Ecto neural progenitor cell (in vitro differentiated cells): ENCODE measurements at places on chromosomes 3 and 15.

DNA sequence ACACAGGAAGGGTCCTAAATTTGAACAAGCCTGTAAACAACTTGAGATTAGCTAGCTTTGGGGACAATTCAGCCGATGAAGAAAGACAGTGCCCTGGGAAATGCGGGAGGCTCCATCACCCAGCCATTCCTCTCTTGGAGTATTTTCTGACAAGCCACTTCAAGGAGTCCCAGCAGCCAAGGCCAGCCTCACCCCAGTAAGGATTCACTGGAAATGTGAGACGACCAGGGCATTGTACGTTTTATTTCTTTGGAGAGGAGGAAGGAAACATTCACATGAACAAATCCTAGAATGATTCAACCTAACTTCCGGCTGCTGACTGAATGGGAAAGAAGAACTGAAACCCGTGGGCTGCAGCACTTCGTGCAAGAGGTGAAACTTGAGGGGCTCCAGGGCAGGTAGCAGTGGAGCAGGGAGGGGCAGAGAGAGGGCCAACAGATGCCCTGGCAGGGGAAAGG, 116.4 kb upstream of the ARHGEF3 start:
- DNase-seq, result no peak

GRCh38 chr15:29805043-29805707, 17.1 kb downstream of the TJP1 start:
- no peak for DNase-seq

DNA sequence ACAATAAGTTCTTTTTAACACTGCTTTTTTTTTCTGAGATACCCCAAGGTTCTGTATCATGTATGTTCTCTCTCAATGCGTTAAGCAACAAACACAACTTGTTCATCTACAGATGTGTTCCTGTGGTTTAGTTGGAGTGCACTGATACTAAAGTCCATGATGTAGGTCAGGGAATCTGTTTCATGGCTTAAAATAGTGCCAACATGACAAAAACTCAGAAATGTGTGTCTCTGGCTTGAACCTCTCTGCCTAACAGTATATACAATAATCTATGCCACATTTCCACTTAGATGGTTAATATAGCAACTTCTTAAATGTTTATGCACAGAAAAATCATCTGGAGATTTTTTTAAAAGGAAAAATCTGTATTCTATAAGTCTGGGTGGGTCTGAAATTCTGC, 51.1 kb downstream of the TM4SF18 start:
- no peak for DNase-seq

DNA sequence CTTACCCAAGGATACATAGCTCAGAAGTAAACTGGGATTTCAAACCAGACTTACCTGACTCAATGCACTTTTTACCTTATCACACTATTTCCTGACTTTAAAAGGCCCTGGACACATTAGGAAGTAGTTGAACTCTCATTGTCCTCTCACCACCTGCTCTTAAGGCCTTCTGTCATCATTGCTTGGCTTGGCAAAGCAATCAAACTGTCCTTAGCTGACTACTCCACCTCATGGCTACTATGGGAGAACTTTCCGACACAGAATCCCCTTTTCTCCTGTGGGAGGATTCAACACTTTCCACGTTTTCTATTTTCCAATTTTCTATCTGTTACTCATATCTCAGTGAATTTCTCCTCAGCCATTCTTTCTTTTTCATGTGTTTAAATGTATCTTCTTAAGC, 55.4 kb downstream of the ZNF148 start:
- no peak for DNase-seq

GRCh38 chr3:11624704-11625375, 18.9 kb downstream of the VGLL4 start:
- DNase-seq, result no peak

- DNase-seq, result no peak
Measured at GRCh38 chr15:83380059-83380458, 67.1 kb upstream of the SH3GL3 start.

- DNase-seq, result no peak
Measured at GRCh38 chr3:29679944-29680343, 399.1 kb downstream of the RBMS3 start.

- no peak for DNase-seq
Measured at GRCh38 chr3:120563356-120564022, 32.6 kb upstream of the NDUFB4 start.

DNA sequence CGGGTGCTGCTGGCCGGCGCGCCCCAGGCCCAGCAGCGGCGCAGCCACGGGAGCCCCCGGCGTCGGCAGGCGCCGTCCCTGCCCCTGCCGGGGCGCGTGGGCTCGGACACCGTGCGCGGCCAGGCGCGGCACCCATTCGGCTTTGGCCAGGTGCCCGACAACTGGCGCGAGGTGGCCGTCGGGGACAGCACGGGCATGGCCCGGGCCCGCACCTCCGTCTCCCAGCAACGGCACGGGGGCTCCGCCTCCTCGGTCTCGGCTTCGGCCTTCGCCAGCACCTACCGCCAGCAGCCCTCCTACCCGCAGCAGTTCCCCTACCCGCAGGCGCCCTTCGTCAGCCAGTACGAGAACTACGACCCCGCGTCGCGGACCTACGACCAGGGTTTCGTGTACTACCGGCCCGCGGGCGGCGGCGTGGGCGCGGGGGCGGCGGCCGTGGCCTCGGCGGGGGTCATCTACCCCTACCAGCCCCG, 777 bp downstream of the LOXL1 start:
- DNase-seq, result peak; percentile 79

DNA sequence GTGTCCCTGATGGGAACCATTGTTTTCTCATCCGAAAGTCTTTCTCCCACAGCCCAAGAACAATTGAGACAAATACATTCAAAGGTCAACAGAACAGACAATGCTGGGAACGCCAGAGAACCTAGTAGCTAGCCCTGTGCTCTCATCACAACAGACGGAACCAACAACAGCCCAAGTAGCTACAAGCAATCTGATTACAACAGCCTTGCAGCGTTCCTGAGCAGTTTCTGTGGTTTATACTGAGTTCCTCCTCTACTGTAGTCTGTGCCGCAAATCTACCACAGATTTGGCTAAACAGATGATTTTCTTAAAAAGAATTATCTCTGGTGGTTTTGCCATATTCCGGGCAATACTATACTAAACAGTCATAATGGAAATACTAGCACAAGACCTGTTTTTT, 435.6 kb downstream of the MECOM start:
- no peak for DNase-seq

DNA sequence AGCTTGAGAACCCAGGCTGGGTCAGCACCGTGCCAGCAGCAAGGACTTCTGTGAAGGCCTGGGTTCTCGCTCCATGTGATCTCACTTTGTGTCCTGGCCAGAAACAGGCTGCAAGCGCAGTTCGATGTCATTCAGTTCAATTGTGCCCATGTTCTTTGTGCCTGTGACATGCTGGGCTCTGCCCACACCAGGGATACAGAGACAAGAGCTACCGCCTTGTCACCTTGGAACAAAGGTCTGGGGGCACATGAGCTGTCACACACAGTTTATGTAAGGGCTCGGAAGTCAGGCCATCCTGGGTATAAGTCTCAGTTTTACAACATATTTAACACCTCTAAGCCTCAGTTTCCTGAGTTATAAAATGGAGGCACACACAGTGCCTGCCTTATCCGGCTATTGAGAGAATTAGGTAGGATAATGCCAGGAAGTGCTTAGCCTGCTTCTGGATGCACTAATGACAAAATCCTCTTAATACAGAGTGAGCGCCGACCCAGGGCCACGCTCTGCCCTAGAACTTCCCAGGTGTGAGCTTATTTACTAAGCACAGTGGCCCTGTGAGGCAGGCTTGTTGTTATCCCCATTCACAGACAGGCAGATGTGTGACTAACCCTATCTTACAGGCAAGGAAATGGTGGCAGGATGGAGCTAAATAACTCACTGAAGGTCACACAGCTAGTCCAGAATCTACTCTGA, 50.4 kb upstream of the LIMD1 start:
- DNase-seq, result no peak

GRCh38 chr3:30933478-30934207, 39.2 kb upstream of the GADL1 start:
- no peak for DNase-seq

DNA sequence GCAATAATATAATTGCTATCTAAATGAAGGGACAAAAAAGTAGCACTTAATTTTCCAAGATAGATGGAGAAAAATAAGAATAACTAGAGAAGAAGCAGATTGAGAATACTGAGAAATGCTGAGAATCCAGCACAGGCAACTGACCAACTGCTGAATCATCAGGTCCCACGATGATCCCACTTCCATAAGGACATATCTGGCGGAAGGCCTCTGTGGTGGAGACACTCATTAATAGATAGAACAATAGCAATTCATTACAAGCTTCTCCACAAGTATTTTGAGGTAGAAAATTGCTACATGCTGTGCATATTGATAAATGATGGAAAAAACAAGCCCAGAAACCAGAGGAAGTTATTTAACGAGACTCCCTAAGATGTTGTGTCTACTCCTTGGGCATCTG, 105.9 kb downstream of the DUT start:
- no peak for DNase-seq

GRCh38 chr15:40046721-40047414, 7.9 kb upstream of the SRP14 start:
- no peak for DNase-seq

GRCh38 chr3:144344925-144345548, 373.4 kb downstream of the DIPK2A start:
- DNase-seq, result no peak

DNA sequence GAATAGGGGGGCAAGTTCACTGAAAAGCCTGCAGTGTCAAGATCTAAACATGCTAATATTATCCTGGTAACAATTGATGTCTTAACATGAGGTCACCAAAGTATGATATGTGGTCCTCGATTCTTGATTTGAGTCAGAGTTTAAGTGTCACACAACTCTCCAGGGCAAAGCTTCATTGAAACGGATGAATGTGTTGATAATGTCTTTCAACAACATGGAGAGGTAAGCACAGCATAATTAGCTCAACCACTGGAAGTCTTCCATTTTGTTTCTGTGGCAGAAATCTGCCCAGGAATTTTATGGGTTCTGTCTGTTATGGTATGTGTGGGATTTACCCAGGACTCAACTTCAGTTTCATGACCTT, 591.5 kb downstream of the ZNF385D start:
- no peak for DNase-seq

DNA sequence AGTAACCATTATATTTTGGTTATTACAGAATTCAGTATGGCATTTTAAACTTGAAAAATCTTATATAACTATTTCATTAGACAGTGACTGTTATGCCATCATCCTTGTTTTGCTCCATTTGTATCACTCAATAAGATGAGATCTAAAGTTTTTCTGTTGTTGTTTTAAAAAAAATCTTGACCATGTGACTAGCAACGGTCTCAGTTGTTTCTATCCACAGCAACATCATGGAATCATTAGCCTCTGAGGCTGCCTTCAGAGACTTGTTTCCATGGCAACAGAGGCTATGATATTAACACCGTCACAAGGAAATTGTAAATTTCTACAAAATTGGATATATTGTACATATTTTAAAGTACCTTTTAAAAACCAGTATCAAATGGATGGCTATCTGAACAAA, 129.8 kb downstream of the DLG1 start:
- DNase-seq, result no peak

DNA sequence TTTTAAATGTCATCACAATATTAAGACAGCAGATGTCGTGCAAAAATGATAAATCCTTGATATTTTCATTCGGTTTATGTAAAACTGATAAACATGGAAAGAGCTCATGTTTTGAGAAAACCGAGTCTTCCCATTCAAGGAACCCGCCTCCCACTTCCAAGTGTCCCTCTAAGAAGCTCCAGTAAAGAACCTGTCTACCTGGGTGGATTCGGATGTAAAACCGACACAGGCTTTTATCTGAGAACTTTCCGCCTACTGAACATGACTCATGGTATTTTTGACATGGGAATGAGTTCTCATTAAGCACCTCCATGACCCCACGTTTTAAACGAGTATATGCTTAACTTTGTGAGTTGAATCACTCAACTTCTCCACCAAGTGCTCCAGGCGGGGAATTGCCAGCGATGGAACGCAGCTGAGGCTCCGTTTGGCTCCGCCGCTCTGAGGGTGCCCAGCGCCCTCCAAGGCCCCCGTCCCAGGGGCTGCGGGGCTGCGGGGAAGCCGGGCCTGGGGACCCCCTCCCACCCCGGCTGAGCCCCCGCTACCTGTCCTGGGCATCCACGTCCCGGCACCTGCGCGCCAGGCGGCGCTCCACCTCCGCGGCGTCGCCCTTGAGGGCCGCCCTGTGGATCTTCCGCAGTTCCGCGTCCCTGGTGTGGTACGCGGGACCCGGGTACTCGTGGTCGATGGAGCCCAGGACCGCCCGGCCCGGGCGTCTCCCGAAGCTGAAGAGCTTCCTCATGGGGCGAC, 119.9 kb downstream of the LMLN start:
- DNase-seq, result no peak

GRCh38 chr15:34514251-34514670, 69.2 kb downstream of the GOLGA8B start:
- DNase-seq, result peak; percentile 65

GRCh38 chr3:141231952-141232823, 563 bp downstream of the PXYLP1 start:
- no peak for DNase-seq

GRCh38 chr3:9130345-9131305, 118.8 kb downstream of the SRGAP3 start:
- DNase-seq, result no peak

DNA sequence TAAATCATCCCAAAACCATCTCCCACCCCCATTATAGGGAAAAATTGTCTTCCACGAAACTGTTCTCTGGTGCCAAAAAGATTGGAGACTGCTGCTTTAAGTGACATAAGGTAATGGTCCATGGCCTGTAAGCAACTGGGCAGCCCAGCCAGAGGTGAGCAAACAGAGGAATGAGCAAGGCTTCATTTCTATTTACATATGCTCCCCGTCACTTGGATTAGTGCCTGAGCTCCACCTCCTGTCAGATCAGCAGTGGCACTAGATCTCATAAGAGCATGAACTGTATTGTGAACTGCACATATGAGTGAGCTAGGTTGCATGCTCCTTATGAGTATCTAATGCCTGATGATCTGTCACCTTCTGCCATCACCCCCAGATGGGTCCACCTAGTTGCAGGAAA, 1159.8 kb upstream of the ALCAM start:
- DNase-seq, result no peak

DNA sequence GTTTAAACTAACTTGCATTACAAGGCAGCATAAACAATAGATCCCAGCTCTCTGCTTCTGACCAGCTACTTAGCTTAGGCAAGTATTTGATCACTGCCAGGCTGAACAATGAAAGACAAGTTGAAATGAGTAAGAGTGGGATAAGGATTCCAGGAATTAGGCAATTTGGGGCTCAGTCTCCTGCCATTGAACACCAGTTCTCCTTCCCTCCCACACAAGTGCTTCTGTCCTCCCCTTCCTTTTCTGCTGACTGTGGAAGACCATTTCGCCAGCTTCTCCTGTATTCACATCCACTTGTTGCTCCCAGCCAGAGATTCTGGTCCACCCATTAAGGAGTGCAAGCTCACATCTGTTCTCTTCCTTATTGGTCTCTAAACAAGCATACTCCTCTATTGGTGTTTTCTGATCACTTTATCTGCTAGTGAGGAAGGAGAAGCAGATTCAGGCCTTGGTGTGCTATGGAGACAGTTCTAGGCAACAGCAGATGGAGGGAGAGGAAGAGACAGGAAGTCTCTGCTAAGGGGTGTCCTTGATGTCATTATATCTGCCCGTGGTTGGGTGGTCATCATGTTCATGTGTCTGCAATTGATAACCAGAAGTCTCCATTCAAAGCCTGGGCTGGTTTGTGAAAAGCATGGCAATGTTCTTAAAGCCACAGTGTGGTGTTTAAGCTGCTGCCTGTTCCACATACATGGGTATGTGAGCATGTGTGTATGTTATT, 121.5 kb downstream of the PLCL2 start:
- no peak for DNase-seq
